Cerebellar nuclear complex (tissue), 1 donor: ENCODE measurements at places on chromosomes 5 and 9.

- no peak for DNase-seq
Measured at GRCh38 chr9:78879324-78880100, 582.6 kb downstream of the PSAT1 start.

DNA sequence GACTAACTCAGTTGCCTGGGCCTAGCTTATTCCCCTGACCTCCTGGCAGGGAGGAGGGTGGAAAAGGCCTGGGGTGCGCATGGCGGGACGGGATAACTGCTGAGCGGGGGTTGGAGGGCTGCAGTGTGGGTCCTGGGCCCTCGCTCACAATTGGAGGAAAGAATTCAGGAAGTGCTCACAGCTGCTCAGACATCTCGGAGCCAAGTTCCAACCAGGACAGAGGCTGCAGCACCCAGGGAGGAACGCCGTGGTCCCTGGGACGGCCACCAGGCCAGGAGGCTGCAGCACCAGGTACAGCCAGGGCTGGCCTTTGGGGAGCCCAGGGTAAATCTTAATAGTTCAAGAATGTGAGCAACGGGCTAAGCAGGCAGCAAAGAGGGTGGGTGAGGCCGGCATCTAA is at the start of gene SPAAR:
SPAAR (plus strand) TSS at position 217 of the 400 bp plus-strand sequence. CDS start 974 bp downstream, outside the sequence.
- DNase-seq, result no peak

- DNase-seq, result no peak
Measured at GRCh38 chr5:6718161-6718681, 5.0 kb downstream of the TENT4A start.

- no peak for DNase-seq
Measured at GRCh38 chr5:100788417-100788816, 114.7 kb downstream of the ST8SIA4 start.

- no peak for DNase-seq
Measured at GRCh38 chr5:10333154-10334006, 20.1 kb upstream of the MARCHF6 start.

DNA sequence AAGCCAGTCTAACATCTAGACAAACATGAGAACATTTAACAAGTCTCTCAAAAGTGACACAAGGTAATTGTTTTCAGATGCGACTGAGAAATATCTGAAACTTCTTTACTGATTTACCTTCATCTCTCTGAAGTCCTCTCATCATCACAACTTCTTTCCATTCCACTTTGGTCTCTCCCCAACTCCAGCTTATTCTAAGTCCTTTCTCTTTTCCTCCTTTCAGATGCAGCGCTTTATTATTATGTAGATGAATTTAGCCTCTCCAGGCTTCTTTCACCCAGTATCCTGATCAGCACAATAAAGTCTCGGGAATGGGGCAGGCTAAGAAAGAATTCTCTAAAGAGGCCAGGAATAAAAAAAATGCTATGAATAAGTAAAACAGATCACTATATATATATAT is 128.0 kb downstream of the KCTD16 start:
- DNase-seq, result no peak

- DNase-seq, result no peak
Measured at GRCh38 chr5:58545912-58546311, 37.0 kb upstream of the RAB3C start.

GRCh38 chr9:106916466-106917235 is 53.7 kb downstream of the ZNF462 start:
- no peak for DNase-seq

GRCh38 chr5:142073362-142073988 is 35.1 kb upstream of the NDFIP1 start:
- no peak for DNase-seq

DNA sequence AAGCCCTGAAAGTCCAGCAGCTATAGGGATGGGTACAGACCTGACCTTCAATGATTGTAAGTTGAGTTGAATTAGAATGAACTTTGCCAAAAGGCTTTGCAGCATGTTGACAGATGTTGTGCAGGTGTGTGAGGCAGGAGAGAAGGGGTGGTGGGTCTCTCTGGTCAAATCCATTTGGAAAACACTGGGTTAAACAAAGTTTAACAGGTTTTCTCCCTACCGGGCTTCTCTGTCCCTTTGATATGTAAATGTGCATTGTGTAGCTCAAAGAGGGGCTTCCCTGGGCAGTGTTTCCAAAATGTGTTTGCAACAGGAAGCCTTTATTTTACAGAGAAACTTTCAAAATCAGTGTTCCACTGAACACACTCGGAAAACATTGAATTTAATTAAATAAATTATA is 72.1 kb upstream of the BRINP1 start:
- DNase-seq, result no peak

- no peak for DNase-seq
Measured at GRCh38 chr9:68920921-68921320, 93.0 kb downstream of the PRKACG start.

GRCh38 chr5:116942622-116943021 is 368.0 kb upstream of the SEMA6A start:
- DNase-seq, result no peak

DNA sequence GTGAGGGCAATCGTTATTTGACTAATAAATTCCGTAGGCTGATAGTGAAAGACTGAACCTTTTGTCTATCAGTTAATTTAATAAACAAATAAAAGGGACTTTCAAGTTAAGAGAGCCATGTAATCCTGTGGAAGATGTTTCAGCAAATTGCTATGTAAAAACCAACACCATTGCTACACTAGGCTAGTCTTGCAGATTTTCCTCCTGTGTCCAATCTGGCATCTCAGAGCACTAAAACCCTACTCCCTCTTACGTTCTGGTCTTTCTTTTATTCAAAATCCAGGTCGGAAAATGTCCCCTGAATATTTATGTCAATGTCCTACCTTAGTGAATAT is 478.8 kb upstream of the TNC start:
- no peak for DNase-seq

- no peak for DNase-seq
Measured at GRCh38 chr9:93244510-93245436, 60.8 kb downstream of the WNK2 start.

- no peak for DNase-seq
Measured at GRCh38 chr5:164094291-164094690, 588.9 kb downstream of the MAT2B start.

GRCh38 chr5:166430491-166431319 is 1860.7 kb upstream of the WWC1 start:
- no peak for DNase-seq

GRCh38 chr5:58357121-58357520 is 102.8 kb downstream of the PLK2 start:
- no peak for DNase-seq

DNA sequence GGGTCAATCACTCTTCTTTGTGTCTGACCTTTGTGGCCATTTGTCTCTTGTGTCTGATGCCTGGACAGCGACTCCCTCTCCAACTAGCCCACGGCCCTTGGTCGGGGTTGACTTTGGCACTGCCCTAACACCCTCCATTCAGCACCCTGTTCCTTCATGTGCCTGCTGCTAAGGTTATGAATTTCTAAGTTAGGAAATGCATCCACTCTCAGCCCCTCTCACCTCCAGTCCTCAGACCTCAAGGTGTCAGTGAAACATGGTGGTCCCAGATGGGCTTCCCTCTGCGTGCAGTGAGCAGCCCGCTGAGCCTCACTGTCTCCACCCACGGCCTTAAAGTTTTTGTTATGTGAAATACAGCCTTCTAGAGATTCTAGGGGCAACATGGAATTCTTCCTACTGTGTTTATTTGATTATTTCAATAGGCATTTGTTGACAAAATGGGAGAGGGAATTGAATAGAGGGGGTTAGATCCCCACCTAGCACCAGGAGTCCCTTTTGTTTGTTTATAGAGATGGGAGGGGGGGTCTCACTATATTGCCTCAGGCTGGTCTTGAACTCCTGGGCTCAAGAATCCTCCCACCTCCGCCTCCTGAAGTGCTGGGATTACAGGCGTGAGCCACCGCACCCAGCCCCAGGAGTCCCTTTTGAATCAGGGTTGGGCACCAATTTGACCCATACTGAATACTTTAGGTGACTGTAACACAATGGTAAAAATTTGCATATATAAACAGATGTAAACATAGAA is 1.6 kb upstream of the GLIPR2 start:
- no peak for DNase-seq

DNA sequence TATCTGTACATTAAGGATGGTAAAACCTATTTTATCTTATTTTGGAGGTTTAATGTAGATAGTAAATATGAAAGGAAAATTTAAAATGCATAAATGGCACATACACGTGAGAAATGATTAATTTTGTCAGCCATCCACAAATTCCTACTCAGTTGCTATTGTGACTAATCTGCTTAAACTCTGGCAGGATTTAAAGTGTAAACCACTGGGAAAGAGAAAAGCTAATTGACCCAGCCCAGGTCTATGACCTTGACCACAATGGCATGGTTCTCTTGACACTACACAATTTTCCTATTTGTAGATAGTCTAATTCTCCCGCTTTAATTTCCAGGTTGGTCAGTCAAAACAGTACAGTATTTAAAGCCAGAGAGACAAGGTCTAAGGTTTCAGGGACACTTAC is 459.0 kb upstream of the KLF4 start:
- DNase-seq, result no peak

DNA sequence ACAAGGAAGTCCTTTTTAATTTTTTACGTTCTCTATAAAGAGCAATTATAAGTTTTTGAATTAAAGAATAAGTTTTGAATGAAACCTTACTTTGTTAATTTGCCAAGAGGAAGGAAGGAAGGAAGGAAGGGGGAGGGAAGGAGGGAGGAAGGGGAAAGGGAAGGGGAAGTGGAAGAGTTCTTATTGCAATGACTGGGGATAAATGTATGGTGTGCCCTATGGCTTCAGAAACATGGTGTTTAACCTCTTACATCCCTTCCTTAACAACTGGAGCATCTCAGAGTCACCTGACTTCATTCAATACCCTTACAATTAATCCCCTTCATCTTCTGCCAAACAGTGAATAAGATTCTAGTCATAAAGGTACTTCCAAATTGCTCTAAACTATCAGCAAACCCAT is 16.0 kb downstream of the CEMIP2 start:
- no peak for DNase-seq

DNA sequence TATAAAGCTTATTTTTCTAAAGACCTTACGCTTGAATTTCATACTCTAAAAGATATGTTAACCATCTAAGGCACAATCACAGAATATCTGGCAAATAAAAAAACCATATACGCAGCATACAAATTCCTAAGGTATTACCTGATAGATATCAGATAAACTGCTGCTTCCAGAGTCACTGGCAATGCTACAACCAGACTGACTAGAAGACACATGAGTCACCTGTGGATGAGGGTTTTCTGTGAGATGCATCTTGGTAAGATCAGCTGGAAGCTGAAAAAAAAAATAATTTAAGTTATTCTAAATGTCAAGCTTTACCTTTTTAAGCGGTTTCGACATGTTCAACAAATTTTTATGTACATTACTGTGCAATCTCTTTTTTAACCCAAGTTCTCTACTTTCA is 113.8 kb downstream of the RAPGEF6 start:
- no peak for DNase-seq

GRCh38 chr5:134777366-134777765 is 18.8 kb downstream of the DDX46 start:
- no peak for DNase-seq

DNA sequence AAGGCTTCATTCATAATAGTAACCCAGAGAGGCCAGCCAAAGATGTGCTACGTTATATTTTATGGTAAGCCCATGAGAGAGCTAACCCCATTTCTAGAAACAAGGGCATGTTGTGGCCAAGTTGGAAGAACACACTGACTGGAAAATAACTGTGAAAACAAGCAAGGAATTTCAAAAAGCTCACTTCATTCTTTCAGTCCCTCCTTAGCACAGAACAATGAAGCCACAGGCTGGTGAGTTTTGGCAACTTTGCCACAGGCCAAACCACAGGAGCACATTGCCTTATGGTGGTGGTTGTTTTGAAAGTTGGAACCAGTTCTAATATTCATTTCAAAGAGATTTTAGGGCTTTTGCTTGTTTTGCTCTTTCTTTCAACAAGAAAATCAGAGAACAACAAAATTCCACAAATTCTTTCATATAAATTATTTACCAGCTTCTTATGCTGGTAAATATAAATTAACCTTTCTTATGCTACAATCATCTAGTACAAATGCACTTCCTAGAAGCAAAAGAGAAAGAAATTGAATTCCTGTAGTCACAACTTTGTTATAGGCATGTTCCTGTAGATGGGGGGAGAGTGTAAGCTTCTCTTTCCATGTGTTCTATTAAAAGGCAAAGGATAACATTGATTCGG is 225.4 kb upstream of the RFX3 start:
- DNase-seq, result no peak

- DNase-seq, result no peak
Measured at GRCh38 chr9:78363221-78363620, 66.3 kb downstream of the PSAT1 start.

GRCh38 chr5:73668017-73668416 is 42.0 kb downstream of the ARHGEF28 start:
- no peak for DNase-seq

DNA sequence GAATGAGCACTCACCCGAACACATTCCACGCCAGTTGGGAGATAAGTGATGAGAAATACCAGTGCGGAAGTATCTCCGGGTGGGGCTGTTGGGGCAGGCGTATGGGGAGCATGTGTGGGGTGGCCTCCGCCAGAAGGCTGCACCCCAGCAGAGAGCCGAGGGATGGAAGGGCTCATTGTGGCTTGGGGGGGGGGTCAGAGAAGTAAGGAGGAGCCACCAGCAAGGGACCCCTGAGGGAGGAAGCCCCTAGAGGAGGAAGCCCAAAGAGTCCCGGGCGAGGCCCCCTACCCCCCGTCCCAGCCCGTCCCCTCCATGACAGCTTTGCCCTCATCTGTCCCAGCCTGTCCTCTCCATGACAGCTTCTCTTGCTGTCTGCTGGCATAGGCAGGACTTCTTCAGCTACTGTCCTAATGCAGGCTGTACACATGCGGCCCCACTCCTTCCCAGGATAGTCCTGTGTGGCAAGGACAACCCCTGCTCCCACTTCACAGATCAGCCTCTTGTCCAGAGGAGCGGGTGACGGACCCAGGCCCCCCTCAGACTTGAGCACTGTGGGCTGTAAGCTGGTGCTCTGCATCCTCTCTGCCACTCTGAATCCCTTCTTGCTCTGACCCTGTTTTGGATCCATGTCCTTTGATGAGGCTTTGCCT is 239.6 kb downstream of the CACNA1B start:
- no peak for DNase-seq

DNA sequence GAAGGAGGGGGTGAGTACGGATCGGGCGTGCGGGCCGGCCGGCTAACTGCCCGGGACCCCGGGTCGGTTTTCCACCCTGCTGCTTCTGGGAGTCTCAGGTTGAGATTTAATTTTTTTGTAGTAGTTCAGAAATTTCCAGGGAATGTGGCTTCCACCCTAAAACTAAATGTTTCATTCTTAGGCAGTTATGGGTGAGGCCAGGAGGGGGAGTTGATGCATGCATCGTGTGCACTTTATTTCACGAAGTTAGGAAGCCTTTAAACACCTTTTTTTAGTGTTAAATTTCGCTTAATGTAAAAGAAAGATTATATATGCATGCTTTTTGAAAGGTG is 905 bp downstream of the CDK9 start:
- no peak for DNase-seq

GRCh38 chr9:93974151-93974550 is 19.0 kb upstream of the BARX1 start:
- no peak for DNase-seq

GRCh38 chr5:179146277-179146676 is 86.1 kb downstream of the ZNF354C start:
- DNase-seq, result no peak
